ENCODE measurements at places on chromosomes 7 and 10.

DNA sequence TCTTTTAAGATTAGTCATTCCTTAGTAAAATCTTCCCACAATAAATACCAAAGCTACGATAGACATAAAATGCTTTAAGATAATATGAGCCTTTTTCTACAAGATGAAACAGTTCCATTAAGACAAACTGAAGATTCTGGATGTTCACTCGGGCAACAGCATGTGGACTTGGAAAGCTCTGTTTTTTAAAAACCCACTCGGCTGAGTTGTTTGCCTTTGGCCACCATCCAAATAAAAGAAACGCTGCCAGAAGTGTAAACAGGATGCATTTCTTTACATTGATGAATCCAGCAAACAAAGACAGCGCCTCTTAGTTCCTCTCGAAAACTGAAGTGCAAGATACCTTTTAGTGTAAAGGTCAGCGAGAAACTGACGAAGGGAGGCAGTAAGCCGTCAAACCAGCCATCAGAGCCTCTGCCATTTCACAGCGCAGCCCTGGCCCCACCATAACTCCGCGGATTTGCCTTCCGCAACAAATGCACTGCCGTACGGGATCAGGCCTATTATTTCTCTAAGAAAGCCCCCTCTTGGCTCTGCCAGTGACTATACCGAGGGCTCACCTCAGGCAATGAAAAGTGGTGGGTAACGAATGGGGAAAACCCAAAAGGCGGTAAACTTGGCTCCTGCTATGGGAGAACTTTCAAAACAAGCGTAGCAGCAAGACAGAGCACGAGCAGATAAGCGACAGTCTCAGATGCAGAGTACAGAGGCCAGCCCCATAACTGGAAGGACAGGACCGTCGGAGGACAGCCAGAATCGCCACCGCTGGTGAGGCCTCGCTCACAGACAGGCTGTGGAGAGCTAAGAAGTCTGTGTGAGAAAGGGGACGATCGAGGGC is 41.4 kb downstream of the GNA12 start:
- DNase-seq, result peak; percentile 63

DNA sequence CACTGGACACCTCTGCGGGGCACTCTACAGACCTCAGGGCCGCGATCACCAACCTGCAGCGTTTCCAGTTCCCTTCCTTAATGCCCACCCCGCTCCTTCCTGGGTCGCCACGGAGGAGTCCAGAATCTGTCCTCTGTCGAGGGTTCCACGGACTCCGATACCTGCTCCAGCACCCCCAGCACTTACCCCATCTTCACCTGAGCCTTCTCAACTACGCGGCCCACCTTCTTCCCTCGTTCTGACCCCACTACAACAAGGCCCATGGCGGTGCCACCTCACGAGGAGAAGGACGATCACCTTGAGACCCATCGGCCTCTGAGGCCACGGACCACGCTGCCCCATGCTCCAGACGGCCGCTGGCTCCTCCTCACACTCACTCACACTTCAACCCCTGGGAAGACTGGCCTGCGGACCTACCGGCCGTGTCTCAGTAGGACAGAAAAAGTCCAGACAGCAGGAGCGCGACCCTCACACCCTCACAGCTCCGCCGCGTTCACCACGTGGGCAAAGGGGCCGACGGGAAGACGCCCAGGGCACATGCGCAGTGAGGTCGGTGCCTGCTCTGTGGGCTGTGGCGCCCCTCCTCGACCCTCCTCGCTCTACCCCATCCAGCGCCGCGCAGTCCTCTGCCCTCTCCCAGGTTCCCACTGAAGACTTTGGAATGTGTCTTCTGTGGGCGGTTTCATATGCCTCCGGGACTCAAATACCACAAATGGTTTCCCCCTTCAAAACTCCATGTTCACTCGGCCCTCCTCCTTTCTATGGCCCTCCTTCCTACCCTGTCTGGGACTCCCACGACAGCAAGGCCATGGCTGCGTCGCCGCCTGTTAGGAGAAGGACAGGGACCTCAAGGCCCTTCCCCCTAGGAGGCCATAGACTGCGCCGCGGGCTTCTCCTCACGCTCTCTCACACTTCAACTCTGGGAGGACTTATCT is 193.9 kb upstream of the PHF14 start:
- no peak for DNase-seq

DNA sequence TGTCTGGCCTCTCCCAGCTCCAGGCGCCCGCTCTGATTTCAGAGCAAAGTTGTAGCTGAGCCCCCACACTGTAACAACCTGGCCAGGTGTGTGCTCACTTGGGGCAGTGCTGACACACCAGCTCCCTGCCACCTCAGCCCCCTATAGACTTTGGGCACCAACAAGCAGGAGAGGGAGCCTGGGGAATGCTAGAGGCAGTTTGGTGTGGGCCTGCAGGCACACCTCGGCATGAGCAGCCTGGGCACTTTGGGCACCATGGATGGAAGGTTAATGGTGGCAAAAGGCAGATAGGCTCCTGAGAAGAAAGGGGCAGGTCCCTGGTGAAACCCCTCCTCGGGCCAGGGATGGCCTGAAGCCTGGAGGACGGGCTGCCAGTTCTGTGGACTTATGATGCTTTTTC is 212.7 kb upstream of the GNAI1 start:
- DNase-seq, result no peak

GRCh38 chr10:99984211-99985034 is 25.3 kb downstream of the DNMBP start:
- DNase-seq, result peak; percentile 69

DNA sequence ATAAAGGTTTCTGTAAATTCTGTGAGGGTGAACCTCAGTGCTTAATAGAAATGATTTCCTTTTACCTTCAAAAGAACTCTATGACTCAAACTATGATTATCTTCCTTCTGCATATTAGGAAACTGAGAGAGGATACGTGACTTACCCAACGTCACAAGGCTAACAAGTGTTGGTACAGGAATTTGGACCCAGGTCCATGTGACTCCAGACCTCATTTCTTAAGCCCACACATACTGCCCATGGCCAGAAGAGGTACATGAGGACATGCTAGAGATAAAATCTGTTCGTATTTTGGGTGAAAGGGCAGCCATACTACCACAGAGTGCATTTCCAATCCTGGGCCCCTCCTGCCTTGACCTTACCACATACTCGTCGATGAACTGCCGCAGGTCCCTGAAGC is 61.5 kb upstream of the TM9SF3 start:
- DNase-seq, result no peak

DNA sequence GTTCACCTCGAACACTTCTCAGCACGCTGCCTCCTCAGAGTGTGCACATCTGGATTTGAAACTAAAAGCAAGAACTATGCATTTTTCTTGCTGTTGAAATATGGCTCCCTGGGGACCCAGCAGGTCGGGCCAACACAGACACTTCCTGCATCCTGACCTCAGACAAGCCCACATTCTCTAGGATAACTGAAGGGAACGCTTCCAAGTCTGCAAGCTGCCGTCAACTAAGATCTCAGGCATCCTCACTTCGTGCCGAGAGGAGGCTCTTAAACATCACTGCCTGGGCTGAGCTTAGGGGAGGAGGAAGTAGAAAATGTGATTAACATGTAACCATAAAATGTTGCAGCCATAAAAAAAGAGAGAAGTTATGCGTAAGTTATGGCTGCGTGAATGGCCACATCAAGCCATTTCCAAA is 65.5 kb downstream of the PYROXD2 start:
- DNase-seq, result peak; percentile 98

DNA sequence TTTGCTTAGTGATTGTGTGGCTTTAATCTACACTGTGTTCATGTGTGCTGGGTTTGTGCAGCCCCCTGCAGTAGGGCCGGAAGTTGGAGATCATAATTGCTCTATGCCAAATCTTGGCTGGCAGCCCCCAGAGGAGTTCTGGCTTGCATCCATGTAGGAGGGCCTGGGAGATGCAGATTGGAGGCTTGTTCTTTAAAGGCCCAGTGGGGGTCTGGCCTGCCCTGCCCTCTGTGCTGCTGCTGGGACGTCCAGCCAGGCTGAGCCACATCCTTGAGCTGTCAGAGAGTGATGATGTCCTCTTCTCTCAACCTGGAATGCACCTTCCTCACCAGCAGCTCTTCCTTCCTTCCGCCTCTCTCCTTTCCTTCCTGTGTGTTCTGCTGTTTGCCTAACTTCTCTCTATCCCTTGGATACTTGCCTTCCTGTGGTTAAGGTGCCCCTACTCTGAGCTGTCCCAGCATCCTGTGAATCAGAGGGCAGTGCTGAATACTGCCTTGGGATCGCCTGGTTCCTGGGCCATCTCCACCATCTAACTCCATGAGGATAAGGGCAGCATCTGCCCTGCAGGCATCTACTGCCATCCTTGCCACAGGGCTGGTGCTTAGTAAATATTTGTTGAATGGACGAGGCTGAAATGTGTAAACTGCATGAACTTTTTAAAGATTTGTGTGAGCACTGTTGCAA is 30.2 kb downstream of the DOCK1 start:
- peak; percentile 10 for DNase-seq

DNA sequence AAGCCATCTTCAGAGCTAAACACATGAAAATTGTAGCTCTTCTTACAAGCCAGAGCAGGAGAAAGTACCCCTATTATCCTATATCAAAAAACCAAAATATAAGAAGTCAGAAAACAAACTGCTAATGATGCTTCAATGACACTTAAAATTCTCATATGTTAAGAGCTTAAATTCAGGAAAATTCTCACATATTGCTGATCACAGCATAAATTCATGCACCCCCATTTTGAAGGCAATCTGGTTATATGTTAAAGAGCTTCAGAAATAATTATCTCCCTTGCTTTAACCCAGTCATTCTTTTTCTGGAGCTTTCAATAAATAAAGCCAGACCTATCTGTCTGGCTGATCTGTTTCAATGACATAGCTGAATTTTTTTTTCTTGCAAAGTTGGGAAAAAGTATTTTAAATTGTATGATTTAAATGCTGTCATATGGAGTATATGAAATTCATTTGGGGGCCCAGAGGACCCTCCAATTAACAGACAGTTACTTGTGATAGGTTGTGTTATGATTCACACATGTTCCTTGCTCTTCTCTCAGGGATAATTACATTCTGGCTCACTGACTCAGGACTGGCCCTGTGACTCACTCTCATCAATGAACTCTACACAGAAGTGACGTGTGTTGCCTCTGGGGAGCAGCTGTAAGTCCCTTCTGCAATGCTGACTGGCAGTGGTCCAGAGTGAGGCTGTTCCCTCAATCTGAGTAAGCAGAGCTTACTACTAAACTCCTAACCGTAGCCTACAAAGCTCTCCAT is 85.2 kb downstream of the HGF start:
- DNase-seq, result peak; percentile 100

- no peak for DNase-seq
Measured at GRCh38 chr7:31370609-31371008, 30.1 kb upstream of the NEUROD6 start.

- no peak for DNase-seq
Measured at GRCh38 chr10:24756283-24756682, 32.6 kb upstream of the ARHGAP21 start.

- no peak for DNase-seq
Measured at GRCh38 chr7:7505915-7506314, 29.8 kb downstream of the COL28A1 start.

DNA sequence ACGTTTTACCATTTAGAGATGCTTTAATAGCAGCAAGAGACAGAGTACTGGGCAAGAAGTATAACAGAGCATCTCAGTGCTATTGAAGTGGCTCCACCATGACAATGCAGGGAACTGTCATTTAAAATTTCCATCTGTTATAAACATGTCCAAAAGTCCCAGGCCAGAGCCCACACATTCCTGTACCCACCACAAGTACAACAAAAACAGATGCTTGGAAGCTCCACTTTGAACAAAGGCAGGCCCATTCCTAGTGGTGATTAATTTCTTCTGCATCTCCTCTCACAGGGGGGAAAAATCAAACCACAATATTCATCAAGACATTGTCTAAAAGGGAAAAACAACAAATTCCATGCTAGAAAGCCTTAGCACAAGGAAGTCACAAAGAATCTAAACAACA is 627.9 kb downstream of the PARD3 start:
- DNase-seq, result peak; percentile 15

GRCh38 chr7:129144095-129144833 is at the start of gene TSPAN33:
TSPAN33 (plus strand) TSS chr7:129144707; CDS start chr7:129144981, 274 bp downstream.
- peak; percentile 52 for DNase-seq

DNA sequence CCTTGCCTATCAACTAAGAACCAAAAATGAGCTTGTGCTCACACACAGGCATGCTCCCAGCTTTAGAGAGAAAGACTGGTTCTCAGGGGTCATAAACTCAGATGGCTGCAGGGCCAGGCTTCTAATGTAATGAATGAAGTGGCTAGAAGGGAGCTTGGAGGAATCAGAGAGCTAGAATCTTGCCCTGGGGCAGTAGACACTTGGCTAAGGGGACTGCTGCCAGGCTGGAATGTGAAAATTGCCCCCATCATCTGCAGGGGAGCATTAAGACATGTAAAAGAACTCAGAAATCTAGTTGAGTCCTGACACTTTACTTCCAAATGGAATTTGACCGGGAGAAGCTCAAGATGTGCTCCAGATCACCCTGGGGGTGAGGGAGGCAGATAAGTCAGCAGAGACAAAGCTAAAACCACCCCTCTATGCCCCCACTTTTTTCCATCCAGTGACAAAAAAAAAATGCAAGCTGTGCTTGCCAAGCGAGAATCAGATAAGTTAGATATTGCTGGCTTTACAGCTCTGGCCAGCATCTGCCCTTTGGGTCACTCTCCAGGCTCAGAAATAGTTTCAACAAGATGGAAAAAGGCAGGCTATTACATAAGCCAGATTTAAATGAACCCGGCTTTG is 2.3 kb upstream of the SLC16A9 start:
- no peak for DNase-seq

GRCh38 chr10:14253711-14254110 is 77.0 kb downstream of the FRMD4A start:
- DNase-seq, result no peak

DNA sequence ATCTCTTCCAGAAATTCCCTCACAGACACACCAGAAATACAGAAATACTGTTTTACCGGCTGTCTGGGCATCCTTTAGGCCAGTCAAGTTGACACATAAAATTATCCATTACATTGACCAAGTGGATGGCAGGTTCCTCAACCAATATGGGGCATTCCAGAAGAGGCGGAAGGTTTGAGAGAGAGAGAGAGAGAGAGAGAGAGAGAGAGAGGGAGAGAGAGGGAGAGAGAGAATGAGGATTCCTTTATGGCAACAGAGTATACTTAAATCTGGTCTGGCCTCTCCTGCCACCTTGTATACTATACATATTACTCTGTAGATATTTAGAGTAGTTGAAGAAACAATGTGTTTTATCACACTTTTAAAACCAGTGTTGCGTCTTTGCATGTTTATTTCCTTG is 214.1 kb downstream of the CAMK1D start:
- no peak for DNase-seq

DNA sequence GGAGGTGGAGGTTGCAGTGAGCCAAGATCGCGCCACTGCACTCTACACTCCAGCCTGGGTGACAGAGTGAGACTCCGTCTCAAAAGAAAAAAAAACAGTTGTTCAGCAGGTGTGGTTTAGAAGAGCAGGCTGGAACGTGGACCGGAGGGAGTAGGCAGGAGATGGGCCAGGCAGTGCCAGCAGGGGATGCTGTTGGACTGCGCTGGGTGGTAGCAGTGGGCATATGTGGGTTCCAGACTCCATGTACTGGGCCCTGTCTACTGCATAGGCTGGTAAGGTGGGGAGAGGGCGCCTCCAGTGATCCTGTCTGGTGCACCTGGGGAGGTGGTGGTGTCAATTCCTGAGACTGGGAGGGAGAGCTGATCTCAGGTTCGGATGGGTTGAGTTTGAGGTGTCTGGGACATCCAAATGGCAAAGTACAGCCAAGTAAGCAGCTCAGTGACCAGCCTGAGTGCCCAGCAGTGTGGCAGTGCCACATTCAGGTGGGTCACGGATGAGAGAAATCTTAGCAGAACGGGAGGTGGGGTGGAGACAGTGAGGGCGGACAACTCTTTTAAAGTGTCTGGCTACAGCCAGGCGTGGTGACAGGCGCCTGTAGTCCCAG is 25.9 kb downstream of the SFXN4 start:
- peak; percentile 32 for DNase-seq

All from HCEC 1CT (cell line).